ENCODE measurements at places on chromosomes 6 and 20.

DNA sequence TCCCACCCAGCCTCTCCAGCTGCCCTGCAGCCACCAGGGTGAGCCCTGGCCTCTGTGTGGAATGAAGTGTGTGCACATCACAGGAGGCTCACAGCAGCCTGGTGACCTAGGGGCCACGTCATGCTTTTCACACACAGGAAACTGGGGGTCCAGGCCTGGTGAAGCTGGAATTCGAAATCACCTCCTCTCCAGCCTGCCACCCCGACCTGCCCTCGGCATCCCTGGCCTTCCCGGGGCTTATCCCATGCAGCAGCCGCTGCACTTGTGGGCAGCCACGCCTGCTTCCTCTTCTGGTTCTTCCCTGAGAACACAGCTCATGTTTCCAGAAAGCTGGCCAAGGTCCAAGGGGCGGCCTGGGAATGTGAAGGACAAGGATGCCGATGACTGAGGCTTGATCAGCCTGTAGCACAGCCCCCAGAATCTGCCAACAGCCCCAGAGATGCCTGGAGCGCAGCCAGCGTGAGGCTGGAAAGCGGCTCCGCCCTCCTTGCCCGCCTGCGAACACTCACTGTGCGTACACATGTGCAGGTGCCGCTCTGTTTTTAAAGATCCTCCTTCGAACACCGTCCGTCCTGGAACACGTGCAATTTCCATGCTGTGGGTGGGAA is 4.2 kb upstream of the NTSR1 start:
- DNase-seq, result peak; percentile 85

DNA sequence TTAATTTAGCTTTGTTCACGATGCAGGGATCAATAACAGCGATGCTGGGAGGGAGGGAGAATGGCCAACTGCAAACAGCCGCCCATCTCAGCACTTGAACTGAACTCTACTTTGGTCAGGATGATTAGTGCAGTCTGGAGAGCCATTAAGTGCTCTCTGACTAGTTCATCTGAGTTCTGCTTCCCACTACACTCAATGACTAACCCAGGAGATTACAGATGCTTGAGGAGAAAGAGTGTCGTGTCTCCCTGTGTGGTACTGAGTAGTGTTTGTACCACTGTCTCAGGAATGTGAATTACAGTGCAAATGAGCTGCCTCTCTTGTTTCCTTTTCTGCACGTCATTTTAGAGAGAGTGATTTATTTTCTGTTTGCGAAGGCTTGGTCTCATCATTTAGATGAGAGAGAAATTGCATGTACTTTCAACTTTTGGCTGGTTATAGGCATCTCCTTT is 23.5 kb downstream of the CARMIL1 start:
- DNase-seq, result no peak

DNA sequence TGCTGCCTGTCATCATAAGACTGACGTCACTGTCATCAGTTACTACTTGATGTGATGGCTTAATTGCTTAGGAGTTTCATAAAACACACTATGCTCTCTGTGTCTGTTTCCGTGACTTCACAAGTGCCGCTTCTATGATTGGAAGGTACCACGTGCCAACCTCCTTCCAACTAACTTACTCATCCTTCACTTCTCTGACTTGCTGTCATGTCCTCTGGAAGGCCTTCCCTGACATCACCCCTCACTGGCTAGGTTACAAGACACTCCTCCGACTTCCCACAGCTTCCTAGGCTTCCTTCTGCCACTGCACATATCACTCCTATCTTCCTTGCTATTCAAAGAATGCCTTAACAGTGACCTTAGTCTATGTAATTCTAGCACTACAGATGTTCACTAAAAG is 20.4 kb downstream of the SERINC3 start:
- no peak for DNase-seq

GRCh38 chr20:21437248-21437647 is 39.9 kb upstream of the NKX2-4 start:
- no peak for DNase-seq

DNA sequence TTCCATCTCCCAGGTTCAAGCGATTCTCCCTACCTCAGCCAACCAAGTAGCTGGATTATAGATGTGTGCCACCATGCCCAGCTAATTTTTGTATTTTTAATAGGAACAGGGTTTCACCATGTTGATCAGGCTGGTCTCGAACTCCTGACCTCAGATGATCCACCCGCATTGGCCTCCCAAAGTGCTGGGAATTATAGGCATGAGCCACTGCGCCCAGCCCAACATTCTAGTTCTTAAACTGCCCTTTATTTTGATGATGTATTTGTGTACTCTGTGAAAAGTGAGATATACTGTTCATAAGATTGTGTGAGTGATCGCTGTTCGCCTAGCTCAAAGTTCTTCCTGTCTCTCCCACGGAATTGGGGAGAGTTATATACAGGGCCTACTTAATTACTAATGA is 93.1 kb downstream of the HFE start:
- no peak for DNase-seq

GRCh38 chr20:19757487-19758132 is 448 bp upstream of the RIN2 start:
- peak; percentile 98 for DNase-seq

GRCh38 chr20:10469599-10469998 is 34.5 kb downstream of the SLX4IP start:
- peak; percentile 34 for DNase-seq

GRCh38 chr6:108750801-108751200 is 97.4 kb upstream of the ARMC2 start:
- no peak for DNase-seq
